ENCODE measurements at places on chromosomes 5 and 9.

DNA sequence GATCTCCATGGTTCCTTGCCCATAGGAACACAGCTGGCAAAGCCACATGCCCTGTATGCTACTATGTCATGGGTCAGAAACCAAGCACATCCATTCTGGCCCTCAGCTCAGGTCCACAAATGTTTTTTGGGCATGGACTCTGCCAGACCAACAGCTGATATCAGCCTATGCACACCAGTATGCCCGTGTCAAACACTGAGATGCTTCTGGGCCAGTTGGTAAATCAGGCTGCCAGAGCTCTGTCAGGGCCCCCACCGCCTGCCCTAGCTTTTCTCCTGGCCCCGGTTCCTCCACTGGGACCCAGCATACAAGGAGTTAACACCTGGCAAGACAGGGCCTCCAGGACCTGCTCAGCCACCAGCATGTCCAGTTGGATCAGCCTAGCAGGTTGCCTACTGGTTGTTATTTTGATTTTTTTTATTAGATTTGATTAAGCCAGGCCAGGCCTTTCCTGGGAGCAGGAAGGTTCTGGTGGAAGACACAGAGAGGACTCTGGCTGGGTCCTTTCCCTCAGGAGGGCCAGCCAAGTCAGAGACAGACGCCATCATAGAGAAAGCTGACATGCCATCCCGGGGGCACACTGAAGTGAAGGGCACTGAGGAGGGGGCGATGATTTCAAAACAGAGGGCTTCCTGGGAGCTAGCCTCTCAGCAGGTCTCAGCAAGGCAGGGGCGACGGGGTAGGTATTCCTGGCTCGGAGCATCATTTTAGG lies 65.8 kb downstream of the TSTD2 start:
- no peak for DNase-seq

DNA sequence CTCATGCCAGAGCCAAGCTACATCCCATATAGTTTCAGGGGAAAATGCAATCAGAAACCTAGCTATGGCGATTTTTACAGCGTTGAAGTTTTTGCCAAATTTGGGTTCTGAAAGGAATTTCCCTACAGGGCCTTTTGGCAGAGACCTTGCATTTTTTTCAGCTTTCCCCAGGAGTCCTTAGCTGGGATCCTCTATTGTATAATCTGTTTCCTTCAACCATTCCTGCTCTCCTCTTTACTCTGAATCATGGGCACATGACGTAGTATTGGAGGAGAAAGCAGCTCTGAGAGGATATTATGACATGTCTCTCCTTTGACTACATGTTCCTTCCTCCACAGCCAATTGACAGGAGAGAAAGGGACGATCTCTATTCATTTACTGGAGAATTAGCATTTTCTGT lies 118.5 kb upstream of the ERCC6L2 start:
- no peak for DNase-seq

- DNase-seq, result no peak
These were observed 46.8 kb downstream of the NLN start for GRCh38 chr5:65768723-65769346.

DNA sequence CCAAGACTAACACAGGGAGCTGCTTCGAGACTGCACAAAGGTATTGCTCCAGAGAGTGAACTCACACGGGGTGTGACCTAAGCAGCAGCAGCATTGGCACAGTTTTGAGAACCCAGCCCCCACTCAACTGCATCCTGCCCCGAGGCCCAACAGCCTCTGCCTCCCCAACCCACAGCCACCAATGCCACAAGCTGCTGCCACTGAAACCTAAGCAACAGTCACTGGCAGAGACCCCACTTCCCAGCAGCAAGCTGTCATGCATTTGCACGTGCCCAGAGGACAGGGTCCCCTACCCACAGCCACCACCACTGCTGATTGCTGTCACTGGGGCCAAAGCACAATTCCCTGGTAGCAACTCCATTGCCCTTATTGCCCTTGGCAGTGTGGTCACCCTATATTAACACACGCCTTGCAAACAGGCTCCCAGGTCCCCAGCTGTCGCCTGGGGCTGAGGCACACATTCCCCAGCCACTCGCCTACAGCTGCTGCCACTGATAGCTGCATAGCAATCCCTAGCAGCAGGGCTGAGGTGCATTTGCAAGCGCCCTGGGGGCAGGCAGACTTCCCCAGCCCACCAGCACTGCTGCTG lies 141.0 kb downstream of the AGTPBP1 start:
- peak; percentile 58 for DNase-seq

- DNase-seq, result peak; percentile 3
These were observed 16.5 kb downstream of the GRXCR2 start for GRCh38 chr5:145856285-145856818.

- DNase-seq, result no peak
These were observed 16.7 kb upstream of the DELE1 start for GRCh38 chr5:141906972-141907371.

GRCh38 chr5:32578363-32578762 lies 7.0 kb upstream of the SUB1 start:
- no peak for DNase-seq

GRCh38 chr9:111799915-111800526 lies 5.3 kb upstream of the SHOC1 start:
- DNase-seq, result no peak
